Uterus (tissue), 4 donors: ENCODE measurements at places on chromosomes 12 and 14.

DNA sequence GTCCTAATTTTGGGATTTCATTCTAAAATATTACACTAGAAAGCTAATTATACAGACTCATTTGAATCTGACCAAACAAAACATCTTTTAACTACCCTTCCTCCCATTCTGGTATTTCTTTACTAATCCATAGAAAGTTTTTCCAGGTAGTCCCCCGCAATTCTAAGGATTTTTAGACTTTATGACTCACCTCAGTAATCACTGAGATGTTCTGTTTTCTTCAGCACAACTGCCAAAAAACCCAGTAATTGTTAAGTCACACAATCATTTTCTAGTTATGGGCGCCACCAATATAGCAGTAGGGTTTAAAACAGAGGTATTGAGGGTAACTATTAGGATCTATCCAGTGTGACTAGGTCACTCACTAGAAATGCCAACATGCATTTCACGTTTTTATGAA is 1.6 kb upstream of the ARID4A start:
- DNase-seq: no peak

DNA sequence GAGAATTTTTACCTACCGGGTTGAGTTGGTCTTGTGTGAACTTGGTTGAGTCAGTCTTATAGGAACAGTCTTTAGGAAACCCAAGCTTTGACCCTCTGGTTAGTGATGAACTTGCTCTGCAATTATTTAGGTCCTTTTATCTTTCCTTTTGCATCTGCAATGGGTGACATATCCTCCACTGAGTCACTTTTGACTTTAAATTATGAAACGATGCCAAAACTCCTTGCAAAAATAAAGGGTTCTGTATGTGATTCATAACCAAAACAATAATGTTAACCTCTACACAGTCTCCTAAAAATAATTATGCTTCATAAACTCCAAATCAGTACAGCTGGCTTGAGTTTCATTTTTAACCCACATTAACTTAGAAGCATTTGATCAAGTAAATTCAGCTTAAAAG is 979.4 kb downstream of the GALC start:
- no peak for DNase-seq

DNA sequence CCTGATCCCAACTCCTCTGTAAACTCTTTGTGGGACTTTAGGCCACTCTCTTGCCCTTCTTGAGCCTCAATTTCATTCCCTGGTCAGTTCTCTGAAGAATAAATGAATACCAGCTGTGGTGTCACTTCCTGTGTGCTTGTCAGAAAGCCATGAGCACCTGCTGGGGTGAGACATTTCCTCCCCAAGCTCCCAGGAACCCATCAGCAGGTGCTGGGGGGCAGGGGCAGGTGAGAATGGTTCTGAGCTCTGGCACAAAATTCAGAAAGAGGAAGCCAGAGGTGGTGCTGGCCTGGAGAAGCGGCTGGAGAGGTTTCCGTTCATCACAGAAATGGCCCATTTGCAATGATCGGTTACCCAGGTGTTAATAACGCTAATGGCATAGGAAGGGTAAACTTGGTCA is 14.9 kb downstream of the LHX5 start:
- no peak for DNase-seq

DNA sequence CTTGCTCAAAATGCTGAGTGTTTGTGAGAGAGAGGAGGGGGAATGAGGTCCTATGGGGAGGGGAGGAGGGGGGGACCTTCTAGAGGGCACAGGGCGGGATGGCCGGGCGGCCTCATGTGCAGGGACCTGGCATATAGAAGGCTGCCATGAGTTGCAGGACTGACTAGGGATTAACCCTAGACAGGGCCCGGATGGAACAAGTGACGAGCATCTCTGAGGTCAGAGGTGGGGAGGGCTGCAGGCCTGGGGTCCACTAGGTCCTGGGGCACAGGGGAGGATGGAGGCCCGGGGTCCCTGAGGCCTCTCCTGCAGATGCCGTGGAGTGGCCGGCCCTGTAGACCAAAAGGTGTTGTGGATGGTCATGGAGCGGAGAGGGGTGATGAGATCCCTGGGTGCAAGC is 104.0 kb upstream of the EIF5 start:
- DNase-seq: no peak

DNA sequence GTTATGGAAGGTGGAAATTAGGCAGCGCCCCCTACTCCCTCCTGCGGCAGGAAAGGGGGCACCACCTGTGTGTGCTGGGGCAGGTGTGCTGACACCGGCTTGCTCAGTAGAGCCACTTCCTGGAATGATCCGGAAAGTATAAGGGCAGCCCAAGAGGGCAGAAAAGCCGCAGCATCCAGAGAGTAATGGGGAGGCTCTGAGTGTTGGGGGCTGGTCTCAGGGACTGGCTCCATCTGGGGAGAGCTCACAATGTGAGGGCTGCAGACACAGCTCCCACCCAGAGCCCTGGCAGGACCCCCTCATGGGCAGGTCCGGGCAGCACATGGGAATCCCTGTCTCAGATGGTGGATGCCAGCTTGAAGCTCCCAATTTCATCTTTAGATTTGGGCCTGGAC is 187.6 kb upstream of the C14orf180 start:
- no peak for DNase-seq

DNA sequence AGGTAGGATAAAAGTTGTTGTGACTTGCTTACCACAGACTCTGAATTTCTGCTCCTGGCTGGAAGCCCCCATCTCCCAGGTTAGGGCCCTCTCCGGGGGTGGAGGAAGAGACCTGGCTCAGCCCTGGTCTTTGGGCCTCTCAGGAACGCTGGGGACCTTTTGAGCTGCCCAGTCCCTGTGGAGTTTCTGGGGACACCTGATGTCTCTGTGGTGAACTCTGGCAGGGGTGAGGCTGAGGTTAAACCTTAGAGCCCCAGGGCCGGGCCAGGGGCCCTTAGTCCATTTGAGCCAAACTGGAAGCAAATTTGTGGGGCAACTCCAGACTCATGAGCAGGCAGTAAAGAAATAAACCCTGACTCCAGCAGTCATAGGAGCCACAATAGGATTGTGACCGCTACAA is 112.1 kb downstream of the ADGRD1 start:
- no peak for DNase-seq

DNA sequence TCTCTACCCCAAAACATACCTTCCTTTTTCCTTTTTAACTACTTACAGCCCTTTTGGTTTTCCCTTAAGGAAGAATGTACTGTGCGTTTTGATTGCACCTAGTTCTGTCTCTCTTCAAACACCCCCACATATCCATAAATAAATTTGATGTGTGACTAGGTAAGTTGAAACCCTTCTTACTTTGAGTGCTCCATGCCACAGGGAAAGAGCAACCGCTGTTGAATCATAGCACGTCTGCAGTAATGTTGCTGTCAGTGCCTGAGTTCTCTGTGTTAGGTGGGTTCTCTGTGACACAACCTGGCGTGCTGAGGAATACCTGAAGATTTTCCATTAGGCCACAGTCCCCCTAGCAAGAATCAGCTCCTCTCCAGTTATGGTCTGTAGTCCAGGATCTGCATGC is 102.1 kb downstream of the FIGNL2 start:
- no peak for DNase-seq

- no peak for DNase-seq
Measured at GRCh38 chr14:80940146-80940545, 1.4 kb downstream of the CEP128 start.

DNA sequence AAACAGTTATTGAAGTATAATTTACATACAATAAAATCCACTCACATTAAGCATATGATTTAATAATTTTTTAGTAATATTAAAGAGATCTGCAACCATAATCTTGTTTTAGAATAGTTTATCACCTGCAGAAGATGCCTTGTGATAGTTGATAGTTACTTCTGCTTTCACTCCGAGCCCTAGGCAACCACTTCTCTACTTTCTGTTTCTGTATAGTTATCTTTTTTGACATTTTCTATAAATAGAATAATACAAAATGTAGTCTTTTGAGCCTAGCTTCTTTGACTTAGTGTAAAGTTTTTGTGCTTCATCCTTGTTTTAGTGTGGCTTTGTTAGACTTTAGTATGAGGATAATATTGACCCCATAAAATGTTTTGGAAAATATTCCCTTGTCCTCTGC is 111.0 kb downstream of the MNAT1 start:
- DNase-seq: no peak

- DNase-seq: no peak
Measured at GRCh38 chr12:9971181-9971580, at the start of gene CLEC12A. Gene CLEC12A (plus strand): TSS chr12:9971409. CDS start chr12:9971597, 188 bp downstream.

- DNase-seq: no peak
Measured at GRCh38 chr12:71010143-71010479, 89.6 kb upstream of the PTPRR start.

- no peak for DNase-seq
Measured at GRCh38 chr12:27148791-27149190, 66.4 kb upstream of the C12orf71 start.

DNA sequence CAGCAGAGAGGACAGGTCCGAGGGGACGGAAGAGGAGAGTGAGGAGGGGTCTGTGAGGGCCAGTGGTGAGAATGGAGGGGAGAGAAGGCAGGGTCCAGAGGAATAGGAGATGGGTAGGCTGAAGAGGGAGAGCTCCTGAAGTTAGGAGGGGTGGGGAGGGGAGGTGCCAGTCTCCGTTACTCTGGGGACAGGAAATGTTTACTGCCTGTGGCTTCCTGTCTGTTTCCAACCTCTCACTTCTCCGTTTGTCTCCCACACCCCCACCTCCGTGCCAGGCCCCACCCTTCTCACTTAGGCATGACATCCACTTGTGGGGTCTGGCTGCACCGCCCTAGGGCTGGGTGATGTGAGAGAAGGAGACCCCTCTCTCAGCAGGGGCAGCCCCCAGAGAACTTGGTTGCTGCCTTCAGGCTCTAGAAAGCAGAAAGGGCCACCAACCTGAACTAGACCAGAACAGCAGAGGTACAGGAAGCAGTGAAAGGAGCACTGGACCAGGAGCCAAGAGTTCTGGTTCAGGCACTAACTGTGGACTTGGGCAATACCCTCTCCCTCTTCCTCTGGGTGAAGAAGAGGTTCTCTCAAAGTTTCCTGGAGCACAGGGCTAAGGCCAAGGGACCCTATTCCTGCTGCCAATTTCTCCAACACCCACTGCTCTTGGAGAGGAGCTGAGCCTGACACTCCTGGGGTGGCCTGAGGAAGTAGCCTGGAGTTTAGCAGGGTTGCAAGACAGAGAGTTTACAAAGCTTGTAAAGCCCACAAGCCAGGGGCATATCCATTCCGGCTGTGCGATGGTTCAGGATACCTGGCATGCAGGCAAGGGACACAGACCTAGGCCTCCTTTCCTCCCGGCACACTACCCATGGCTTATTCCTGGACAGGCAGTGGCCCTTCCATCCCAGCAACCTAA is 5.5 kb downstream of the ITGA5 start:
- DNase-seq: no peak

GRCh38 chr14:92902726-92903125 is 20.2 kb upstream of the CHGA start:
- DNase-seq: no peak

DNA sequence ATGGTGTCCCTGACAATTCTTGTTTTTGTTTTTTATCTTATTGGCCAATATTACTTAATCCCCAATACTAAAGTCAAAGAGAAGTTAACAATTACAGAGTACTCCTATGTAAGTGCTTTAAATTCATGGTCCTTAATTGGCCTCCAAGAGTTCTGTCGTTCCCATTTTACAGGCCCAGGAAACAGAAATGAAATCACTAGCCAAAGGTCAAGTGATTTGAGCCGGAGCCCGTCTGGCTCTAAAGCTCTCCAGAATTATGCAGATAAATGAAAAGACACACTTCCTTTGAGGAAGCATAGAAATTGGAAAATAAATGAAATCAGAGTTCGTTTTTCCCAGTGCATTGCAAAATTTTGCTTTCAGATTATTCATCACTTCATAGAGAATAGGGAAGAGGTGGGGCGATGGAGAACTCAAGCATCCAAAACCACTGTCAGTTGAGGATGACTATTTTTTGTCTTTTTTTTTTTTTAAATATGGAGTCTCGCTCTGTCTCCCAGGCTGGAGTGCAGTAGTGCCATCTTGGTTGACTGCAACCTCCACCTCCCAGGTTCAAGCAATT is 78.5 kb downstream of the MAP1LC3B2 start:
- DNase-seq: no peak

- no peak for DNase-seq
Measured at GRCh38 chr12:106506691-106507090, 76.1 kb upstream of the RFX4 start.

- DNase-seq: no peak
Measured at GRCh38 chr12:58364389-58365086, 423.2 kb downstream of the ATP23 start.

DNA sequence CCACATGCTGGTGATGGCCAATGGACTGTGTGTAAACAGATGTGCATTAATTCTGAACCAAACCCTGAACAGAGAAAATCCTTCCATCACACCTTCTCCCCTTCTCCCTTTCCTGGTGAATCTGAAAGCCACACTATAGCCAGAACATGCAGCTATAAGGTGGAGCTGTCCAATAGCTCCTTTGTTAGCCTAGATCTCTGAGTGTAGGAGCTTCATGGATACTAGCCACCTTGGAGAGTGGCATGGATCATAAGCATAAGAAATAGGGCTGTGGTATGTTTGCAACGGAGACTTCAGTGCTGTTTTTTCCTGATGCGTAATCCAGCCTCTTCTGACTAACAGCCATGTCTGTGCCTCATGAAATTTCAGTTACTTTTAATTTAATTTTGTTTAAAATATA is 364.5 kb downstream of the BTG1 start:
- no peak for DNase-seq

GRCh38 chr12:56151672-56152131 is 685 bp upstream of the MYL6B start:
- no peak for DNase-seq

- no peak for DNase-seq
Measured at GRCh38 chr12:26452511-26452910, 257.1 kb downstream of the SSPN start.

- DNase-seq: no peak
Measured at GRCh38 chr12:28243310-28243633, 53.0 kb downstream of the CCDC91 start.

DNA sequence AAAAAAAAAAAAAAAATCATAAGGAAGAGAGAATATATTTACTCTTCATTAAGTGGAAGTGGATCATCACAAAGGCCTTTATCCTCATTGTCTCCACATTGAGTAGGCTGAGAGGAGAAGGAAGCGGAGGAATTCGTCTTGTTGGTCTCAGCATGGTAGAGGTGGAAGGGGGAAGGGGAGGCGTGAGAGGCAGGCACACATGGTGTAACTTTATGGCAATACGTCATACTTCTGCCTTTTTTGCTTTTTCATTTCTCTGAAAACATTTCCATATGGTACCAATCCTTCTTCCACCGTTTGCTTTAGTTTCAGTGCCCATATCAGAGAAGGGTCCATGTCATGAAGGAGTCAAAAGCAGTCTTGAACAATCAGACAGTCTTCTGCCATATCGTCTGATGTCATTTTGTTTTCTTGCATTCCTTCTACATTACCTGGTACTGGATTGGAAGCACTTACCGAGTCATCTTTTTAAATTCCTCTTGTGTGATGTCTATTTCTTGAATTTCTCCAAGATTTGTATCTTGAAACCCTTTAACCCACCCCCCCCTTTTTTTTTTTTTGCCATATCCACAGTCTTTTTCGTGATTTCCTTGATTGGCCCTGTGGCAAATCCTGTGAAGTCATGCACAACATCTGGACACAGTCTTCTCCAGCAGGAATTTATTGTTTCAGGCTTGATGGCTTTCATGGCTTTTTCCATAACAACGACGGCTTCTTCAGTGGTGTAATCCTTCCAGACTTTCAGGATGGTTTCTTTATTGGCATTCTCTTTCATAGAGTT is 8.9 kb downstream of the FUT8 start:
- no peak for DNase-seq

GRCh38 chr14:104518659-104519350 is 60.8 kb upstream of the C14orf180 start:
- DNase-seq: no peak
